ENCODE measurements at places on chromosomes 4 and X. TPM values are rescaled to one million over a fixed set of nuclear protein-coding genes. Genes with fewer than 3 reads are reported as not detected.

GRCh38 chr4:153159016-153159415 is 45.2 kb upstream of the TRIM2 start:
- no peaks in the 10 kb centered on the region for H3K36me3 ChIP-seq
- no peak for DNase-seq
- H3K27me3 ChIP-seq: no peaks in the 10 kb centered on the region
- H3K4me1 ChIP-seq: peaks cover 4% of the 10 kb centered on the region

DNA sequence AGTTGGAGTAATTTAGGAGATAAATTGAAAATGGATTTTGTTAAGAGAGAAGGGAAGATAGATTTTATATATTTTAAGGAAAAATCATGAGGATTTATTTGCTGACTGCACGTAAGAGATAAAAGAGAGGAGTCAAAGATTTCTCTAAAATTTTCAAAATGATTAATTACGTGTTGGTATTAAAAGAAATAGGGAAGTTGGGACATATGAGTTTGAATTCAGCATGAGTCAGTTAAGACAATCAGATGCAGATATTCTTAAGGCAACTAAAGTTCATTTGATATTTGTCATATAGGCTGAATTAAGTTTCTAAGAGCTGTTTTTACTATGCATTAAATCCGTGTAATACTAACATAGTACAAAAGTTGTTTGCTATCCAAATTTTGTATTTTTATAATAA is 46.9 kb downstream of the TET2 start:
- DNase-seq: no peak
- no peak overlapping the region for H3K27ac ChIP-seq
- H3K36me3 ChIP-seq: no peaks in the 10 kb centered on the region

GRCh38 chr4:101418466-101418865 is 71.1 kb upstream of the PPP3CA start:
- no peaks in the 10 kb centered on the region for H3K36me3 ChIP-seq
- H3K4me3 ChIP-seq: no peak overlapping the region
- H3K4me1 ChIP-seq: no peaks in the 10 kb centered on the region
- H3K27me3 ChIP-seq: no peaks in the 10 kb centered on the region
- DNase-seq: no peak
- H3K27ac ChIP-seq: no peak overlapping the region

DNA sequence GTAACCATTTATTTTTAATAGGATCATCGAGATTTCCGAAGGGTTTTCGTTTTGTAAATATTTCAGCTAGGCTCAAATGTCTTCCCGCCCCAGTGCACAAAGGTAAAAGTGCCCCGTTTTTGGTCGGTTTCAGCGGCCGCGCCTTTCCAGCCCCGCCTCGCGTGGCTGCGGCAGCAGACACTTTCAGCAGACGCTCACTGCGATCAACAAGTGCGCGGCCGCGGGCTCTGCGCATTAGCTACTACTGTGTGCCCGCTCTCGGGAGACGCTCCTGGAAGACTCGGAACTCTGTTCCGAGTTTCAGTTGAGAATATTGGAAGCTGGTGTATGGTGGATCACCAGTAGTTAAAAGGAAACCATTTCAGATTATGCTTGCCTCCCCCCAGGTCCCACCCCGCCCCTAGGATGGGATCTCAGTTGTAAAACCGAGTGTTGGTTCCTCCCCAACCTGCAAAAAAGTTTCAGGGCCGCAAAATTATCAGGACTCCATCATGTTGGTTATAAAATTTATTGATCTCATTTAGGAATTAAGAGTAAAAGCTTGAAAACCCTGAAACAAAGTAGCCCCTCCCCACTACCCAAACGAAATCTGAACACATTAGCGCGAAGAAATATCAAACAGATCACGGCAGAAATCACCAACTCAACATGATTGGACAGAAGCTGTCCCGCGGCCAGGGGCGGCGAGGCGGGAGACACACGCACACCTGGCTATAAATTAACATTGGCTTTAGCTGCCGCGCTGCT is 2.2 kb downstream of the SOX3 start:
- peaks cover 32% of the 10 kb centered on the region for H3K27me3 ChIP-seq
- no peak overlapping the region for H3K27ac ChIP-seq
- no peaks in the 10 kb centered on the region for H3K36me3 ChIP-seq
- H3K4me1 ChIP-seq: peaks cover 25% of the 10 kb centered on the region

The FAM120C gene
- 15.6 TPM for total RNA-seq

DNA sequence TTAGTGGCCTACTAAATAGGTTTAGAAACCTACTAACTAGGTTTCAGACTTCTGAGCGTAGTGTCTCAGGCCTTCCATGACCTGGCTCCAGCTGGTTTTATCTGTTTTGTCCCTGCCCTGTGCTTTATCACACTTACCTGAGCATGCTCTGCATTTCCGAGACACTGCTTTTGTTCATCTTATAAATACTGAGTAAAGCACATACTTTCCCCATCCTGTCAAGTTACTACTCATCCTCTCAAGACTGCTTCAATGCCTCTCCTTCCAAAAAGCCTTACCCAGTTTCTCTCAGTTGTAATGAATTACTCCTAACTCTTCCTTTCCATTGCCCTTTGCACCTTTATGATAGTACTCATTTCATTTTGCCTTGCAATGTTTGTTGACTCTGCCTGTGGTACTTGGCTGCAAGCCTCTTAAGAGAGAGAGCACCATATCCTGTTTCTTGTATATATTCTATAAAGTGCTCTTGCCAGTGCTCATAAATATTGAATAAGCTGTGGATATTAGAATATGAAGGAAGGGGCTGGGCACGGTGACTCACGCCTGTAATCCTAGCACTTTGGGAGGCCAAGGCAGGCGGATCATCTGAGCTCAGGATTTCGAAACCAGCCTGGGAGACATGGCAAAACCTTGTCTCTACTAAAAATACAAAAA is 34.4 kb downstream of the SLAIN2 start:
- no peak overlapping the region for H3K27ac ChIP-seq
- H3K4me1 ChIP-seq: peaks cover 21% of the 10 kb centered on the region
- DNase-seq: no peak
- H3K4me3 ChIP-seq: no peak overlapping the region

GRCh38 chr4:140195806-140196205 is 41.8 kb upstream of the MAML3 start:
- no peak overlapping the region for H3K4me3 ChIP-seq
- no peak overlapping the region for H3K27ac ChIP-seq
- no peaks in the 10 kb centered on the region for H3K36me3 ChIP-seq
- no peak for DNase-seq
- H3K27me3 ChIP-seq: no peaks in the 10 kb centered on the region

GRCh38 chr4:6320663-6321062 is 51.0 kb downstream of the WFS1 start:
- H3K27me3 ChIP-seq: no peaks in the 10 kb centered on the region
- H3K4me3 ChIP-seq: no peak overlapping the region
- DNase-seq: no peak
- H3K27ac ChIP-seq: no peak overlapping the region
- H3K36me3 ChIP-seq: no peaks in the 10 kb centered on the region

DNA sequence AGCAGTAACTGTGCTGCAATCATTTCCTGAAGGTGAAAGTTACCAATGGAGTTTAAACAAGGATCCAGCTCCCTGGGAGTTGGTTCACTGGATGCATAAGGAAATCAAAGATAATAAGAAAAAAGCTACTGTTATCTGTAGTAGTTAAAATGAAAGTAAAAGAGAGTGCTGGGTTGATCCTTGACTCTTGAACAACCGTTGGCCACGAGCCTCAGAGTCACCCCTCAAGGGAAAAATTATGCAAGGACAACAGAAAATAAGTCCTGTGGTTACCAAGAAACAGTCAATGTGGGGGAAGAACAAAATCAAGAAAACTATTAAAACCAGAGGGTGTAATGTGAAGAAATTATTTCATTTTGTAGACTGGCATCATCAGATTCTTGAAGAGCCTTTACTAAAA is 49.7 kb upstream of the DDIT4L start:
- no peaks in the 10 kb centered on the region for H3K4me1 ChIP-seq
- no peaks in the 10 kb centered on the region for H3K36me3 ChIP-seq
- H3K27me3 ChIP-seq: no peaks in the 10 kb centered on the region
- no peak for DNase-seq
- no peak overlapping the region for H3K4me3 ChIP-seq
- H3K27ac ChIP-seq: no peak overlapping the region

DNA sequence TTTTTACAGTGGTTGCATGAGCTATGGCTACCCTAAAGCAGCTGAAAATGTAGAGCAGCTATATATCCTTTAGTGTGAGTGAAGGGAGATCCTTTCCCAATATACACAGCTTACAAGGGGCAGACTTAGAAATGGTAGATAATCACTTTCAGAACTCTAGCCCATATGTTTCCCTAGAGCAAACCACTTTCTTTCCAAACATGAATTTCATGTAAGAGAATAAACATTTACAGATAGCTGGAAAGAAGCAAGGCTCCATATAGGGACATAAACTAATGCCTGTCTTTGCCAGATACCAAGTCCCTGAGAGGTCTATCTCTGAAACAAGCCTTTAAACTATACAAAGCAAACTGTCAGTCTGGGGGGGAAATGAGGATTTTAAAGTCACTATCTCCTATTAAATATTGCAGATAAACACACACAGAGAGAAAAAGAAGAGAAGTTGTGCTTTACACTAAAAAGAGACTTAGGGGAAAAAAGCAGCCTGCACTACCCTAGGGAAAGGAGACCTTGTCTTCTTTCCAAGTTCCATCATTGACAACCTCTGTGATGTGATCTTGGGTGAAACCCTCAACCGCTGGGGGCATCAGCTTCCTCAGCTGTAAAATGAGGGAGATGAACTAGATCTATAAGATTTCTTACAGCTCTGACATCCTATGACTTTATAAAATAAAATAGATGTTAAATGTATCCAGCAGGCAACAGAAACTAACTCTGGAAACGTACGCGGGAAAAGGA is 73.6 kb downstream of the TMEM156 start:
- H3K36me3 ChIP-seq: no peaks in the 10 kb centered on the region
- no peak overlapping the region for H3K27ac ChIP-seq
- no peak for DNase-seq
- H3K27me3 ChIP-seq: no peaks in the 10 kb centered on the region
- no peaks in the 10 kb centered on the region for H3K4me1 ChIP-seq

Data from thyroid gland (tissue), 4 donors.